ENCODE measurements at places on chromosomes 7 and 10.

DNA sequence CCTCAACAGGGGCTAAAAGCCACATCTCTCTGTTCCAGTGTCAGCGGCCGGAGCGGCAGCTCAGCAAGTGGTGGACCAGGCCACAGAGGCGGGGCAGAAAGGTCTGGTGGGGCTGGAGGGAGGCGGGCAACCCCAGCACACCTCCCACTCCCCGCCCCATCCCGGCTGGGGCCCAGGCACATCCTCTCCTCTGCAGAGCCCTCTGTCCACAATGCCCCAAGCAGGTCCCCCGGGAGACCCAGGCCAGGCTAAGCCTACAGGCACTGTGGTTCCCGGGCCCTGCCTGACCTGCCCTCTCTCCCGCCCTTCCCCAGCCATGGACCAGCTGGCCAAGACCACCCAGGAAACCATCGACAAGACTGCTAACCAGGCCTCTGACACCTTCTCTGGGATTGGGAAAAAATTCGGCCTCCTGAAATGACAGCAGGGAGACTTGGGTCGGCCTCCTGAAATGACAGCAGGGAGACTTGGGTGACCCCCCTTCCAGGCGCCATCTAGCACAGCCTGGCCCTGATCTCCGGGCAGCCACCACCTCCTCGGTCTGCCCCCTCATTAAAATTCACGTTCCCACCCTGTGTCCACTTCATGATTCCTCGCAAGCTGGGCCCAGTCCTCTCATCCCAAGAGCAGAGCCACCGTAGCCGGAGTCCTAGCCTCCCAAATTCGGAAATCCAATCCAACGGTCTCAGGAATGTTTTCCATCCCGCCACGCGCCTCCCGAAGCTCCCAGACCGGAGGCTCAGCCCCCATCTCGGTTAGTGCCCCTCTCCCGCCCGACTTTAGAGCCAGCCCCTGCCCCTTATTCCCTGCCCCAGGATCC, 2.1 kb downstream of the ADIRF start:
- no peak for DNase-seq

GRCh38 chr7:141550386-141551093, 670 bp upstream of the AGK start:
- DNase-seq, result peak; percentile 4

DNA sequence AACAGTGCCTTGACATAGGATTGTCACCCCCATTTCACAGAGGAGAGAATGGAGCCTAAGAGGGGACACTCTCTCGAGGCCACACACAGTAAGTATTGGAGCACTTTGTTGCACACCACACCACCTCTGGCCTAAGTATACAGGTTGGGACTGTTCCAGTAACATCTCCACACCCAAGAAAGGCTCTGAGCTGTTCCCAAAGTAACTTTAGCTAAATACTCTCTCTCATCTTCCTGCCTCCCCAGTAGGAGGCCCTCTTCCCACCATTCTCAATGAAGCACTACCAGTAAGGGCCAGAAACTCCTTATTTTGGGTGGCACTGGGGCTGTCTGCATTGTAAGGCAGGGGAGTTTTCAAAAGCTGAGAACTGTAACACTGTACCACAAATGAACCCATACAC, 189.5 kb downstream of the ZNF438 start:
- DNase-seq, result no peak

DNA sequence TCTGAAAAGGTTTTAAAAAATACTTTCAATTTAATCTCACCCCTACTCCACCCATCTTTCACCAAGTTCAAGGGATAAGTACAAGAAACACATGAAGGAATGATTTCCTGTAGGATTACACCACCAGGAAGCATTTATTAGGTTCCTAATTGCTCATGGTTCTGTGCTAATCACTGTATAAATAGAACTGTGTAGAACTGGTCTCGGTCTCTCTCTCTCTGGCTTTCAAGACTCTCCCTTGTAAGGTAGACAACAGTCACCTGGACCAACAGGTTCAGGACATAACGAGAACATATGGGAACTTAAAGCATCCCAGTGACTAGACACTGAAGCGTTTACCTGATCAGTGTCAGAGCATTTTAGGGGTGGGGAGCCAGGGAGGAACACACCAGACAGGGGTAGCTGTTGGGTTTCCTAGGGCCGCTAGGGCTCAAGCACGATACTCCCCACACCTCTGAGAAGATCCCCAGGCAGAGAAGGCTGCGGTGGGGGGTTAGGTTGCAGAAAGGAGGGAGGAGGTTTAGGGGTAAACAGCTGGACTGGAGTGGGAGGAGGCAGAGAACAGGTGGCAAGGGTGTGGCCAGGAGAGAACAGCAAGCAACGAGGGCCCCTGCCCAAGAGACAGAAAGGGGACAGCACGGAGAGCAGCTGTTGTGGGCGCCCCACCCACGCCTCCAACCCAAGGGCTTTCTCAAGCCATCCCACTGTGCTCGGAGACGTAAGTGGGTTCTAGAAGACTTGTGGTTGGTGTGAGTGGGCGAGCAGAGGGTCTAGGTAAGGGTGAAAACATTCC, 52.5 kb upstream of the USP6NL start:
- no peak for DNase-seq

- no peak for DNase-seq
Observed at GRCh38 chr7:110573862-110574528, 516.9 kb upstream of the LRRN3 start.

GRCh38 chr10:114306116-114306973, 67.3 kb downstream of the VWA2 start:
- no peak for DNase-seq

- no peak for DNase-seq
Observed at GRCh38 chr10:84261236-84261915, 16.5 kb downstream of the RGR start.

DNA sequence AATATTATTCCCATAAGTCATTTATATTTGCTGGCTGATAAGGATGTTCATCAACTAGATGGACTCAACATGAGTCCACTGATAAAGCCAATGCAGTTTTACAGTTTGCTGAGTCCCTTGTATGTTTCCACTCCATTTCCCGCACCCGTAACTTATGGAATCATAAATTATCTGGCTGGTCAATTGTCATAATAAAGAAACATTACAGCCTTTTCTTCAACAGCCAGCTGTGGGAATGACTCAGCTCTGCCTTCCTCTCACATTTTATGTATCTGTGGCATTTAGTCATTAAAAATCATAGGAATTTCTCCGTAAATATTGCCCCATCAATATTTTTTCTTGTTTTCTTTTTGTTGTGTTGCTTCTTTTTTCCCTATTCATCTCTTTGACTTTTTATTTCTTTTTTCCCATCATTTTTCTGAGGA, 22.3 kb upstream of the TMEM26 start:
- DNase-seq, result no peak

DNA sequence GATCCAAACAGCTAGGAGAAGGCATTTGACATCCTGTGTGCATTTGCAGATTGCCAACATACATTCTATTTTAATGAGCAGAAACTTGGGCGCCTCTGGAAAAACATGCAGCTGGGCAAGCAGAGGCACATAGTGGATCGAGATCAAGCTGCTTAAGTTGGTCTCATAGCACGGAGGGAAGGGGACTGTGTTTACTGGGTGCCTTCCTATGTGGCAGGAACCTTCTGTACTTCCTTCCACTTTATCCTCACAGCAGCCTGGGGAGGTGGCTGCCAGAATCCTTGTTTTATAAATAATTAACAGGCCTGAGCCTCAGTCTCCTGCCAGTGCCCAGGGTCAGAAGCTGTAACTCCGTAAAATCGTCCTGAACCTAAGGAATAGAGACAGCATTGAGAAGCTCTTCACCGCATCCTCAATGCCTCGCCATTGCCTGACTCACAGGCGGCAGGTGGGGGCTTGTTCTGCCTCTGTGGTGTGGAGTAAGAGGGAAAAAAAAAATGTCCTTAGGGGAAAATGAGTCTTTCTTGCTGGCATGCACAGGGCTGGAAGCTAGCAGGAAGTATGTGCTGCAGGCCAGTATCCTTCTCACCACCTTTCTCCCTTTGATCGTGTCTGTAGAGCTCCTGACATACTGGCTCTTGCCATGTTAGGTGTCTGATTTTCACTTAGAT, 6.2 kb downstream of the VWA2 start:
- DNase-seq, result no peak

DNA sequence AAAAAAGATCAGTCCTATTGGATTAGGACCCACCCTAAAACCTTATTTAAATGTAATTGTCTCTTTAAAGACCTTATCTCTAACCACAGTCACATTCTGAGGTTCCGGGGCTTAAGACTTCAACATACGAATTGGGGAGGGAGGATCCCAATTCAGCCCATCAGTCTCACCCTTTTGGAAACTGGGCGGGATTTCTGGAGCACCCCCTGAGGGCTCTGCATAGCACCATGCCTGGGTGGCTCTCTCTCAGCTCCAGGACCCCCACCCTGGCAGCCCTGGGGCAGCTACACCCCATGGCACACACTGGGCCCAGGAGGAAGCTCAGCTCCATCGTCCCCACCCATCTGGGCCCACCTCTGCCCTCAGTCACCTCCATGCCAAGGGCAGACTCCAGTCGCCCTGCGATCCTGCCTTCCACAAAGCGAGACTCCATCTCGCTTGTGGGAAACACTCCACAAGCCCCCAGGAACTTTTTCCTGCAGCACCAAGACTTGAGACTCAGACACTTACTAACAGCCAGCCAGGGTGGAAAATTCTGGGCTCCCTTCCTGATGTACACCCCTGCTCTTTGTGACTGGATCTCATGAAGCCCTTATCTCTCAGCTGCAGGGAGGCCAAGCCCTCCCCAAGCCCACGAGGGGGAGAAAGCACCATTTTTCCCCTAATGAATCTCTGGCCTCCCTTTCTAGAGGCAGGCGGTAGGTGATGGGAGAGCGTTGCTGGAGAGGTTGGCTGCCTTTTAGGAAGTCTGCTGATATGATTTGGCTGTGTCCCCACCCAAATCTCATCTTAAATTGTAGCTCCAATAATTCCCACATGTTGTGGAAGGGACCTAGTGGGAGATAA, 90.8 kb upstream of the KDM7A start:
- DNase-seq, result no peak

GRCh38 chr7:43729924-43730248, 563 bp upstream of the COA1 start:
- no peak for DNase-seq

GRCh38 chr7:140657891-140658290, 14.9 kb upstream of the ADCK2 start:
- DNase-seq, result no peak

GRCh38 chr10:76675561-76675950, 962.1 kb downstream of the KCNMA1 start:
- DNase-seq, result no peak

GRCh38 chr10:22461891-22462290, 116.6 kb downstream of the SPAG6 start:
- DNase-seq, result no peak

GRCh38 chr7:133545618-133546017, 292.7 kb downstream of the EXOC4 start:
- no peak for DNase-seq

- DNase-seq, result no peak
Observed at GRCh38 chr10:117539361-117539773, 3.2 kb upstream of the EMX2 start.

DNA sequence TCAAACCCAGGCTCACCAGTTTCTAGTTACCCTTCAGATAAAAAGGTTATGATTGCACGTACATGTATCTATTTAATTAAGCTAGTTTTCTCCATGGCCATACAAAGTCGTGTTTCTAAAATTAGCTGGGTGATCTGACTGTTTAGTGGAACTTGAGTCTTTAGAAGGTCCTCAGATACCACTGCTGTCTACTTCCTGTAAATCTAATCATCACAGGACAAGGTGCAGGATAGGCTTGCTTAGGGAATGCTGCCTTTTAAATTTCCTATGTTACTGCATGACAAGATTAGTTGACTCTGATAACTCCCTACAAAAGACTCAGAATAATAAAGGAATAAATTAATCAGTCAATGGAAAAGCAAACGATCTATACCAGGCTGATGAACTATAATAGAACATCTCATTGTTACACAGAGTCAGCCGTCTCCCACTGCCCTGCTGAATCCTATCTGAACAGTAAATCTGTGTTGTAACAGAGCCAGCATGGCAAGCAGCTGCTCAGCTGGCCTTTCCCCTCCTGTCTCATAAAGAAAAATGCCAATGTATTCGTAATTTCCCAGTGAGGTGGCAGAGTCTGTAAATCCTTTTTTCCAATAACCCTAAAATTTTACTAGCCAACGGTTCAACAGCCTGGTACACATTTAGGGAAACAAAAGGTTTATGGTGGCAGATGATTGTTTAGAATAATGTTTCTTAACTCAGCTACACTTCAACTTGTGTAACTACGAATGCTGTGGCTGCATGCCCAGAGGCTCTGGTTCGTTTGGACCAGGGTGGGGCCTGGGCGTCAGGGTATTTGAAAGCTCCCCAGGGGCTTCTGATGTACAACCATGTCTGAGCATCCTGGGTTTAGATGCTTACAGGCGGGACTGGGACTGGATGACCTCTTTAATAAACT, 318.0 kb downstream of the PAXIP1 start:
- no peak for DNase-seq

DNA sequence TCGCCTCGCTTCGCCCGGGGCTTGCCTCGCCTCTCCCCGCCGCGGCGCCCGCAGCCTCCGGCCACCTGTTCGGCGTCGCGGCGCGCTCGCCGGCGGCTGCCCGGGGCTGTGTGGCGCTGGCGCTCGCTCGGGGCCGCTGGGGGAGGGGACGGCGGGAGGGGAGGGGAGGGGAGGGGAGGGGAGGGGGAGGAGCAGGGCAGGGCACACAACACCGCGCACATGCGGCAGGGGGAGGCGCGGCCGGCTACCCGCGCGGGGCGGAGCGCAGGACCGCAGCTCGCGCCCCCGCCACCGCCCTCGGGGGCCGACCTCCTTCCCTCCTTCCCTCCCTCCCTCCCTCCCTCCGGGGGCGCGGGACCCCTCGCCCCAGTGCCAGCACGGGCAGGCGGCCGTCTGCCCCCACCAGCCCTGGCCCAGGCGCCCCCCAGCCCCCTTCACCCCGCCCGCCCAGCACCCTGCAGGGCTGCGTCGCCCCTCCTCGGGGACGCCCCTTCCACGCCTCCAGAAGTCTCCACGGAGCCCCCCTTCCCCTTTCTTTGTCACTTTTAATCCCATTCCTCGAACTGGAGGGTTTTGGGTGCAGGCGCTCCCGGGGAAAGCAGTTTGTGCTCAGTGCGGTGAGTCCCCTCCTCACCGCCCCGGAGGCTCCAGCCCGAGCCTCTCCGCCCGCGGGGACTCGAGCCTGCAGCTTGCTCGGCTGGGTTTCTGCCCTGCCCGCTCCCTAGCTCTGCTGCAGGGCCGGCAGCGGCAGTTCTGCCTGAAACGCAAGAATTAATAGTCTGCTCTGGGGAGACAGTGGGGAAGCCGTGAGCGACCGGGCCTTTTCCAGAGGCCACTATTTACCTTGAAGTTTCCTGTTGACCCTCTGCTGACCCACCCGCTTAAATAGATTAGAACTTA, at the start of gene PARD3:
Gene PARD3, minus strand, starts transcription at position 112 of the 900 bp plus-strand sequence. CDS start 301 bp downstream, outside the sequence.
- DNase-seq, result no peak

GRCh38 chr7:106755641-106756040, 94.7 kb upstream of the CCDC71L start:
- DNase-seq, result no peak

GRCh38 chr10:27192284-27192683, 37.1 kb downstream of the MASTL start:
- DNase-seq, result peak; percentile 5

GRCh38 chr7:36686499-36686898, 37.8 kb downstream of the AOAH start:
- no peak for DNase-seq

GRCh38 chr7:23938937-23939552, 229.0 kb downstream of the STK31 start:
- DNase-seq, result no peak

Data from putamen (tissue), 1 donor.